ENCODE measurements at places on chromosomes 2 and 18.

- no peak for DNase-seq
These were observed 14.0 kb upstream of the ELAC1 start for GRCh38 chr18:50953822-50954221.

DNA sequence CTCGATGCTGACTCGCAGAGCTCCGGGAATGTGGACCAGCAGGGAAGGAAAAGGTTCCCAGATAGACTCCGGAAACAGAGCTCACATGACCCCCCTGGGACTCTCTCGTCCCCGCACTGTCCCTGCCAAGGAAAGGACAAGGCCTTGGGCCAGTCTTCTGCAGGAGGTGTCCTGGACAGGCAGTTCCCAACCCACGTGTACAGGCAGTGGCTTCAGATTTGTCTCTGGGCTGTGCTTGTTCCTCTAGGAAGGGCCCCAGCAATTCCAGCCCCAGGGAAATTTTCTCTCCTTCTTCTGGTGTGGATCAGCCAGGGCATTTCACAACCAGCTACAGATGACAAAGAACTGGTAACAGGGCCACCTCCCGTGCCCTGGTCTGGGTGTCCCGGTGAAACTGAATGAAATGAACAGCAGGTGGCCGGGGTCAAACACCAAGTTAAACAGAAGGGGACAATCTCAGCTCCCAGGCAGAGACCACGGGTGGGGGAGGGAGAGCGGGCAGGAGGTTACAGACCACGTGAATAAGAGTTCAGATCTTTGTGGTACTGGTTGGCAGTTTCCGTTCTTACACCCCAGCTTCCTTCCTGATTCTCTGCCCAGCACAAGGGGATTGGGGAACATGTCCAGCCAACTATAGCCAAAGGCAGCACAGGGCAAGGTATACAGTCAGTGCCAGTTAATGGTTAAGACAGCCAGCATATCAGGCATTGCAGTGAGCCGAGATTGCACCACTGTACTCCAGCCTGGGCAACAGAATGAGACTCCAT, 52.2 kb upstream of the CAB39 start:
- DNase-seq = no peak

- no peak for DNase-seq
These were observed 300.9 kb upstream of the FBXO11 start for GRCh38 chr2:48207201-48207641.

DNA sequence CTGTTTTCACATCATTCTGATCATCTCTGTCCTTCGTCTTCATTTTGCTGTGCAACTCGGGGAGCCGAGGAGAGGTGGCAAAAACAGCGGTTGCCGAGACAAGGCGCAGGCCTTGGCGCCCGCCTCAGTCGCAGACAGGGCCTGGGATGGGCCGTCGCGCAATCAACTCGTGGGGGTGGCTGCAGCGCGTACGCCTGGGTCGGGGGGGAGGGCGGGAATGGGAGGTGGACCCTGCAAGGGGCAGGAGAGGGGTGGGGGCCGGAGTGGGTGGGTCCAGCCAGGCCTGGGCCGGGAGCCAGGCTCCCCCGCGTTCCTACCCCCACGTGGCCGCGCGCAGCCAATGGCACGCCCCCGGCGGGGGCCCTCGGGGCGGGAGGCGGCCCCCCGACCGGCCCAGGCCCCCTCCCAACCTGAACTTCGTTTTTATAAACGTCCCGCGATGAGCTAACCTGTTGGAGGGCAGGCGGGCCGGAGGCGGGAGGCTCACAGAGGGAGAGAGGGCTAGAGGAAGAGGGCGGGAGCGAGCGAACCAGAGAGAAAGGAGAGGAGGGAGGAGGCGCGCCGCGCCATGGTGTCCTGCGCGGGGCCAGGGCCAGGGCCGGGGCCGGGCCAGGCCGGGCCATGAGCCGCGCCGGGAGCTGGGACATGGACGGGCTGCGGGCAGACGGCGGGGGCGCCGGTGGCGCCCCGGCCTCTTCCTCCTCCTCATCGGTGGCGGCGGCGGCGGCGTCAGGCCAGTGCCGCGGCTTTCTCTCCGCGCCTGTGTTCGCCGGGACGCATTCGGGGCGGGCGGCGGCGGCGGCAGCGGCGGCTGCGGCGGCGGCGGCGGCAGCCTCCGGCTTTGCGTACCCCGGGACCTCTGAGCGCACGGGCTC, at the start of gene HOXD13:
TSS of gene HOXD13 (plus strand) at position 452 of the 875 bp plus-strand sequence. CDS start at position 622, 170 bp downstream.
- no peak for DNase-seq

- DNase-seq = no peak
These were observed 17.3 kb downstream of the KLHL29 start for GRCh38 chr2:23402205-23402740.

DNA sequence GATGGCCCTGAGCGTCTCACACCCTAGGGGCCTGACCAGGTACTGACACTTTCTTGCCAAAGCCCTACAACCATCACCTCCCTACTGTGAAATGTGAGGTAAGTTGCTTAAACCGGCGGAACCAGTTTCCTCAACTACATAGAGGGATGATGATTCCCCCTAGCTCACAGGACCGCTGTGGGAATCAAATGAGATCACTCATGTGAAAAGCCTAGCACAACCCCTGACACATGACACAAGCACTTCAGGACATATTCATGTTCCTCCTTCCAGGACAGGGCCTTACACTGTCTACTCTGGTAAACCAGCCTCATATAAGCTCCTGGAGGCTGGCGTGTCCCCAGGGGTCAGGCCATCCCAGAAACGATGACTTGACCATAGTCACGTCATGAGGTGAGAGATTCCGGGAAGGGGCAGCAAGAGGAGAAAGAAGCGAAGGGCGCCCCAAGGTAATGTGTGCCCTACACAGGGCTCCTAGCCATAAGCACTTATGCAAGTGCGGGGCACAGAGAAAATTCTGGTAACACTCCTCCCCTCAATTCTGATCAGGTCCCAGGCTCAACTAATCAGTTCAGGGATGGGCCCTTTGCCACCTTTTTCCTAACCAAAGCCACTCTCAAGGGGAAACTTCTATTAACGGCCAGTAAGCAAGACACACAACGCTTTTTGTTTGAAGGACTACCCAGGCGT, 49.5 kb downstream of the C2orf42 start:
- no peak for DNase-seq
